ENCODE measurements at places on chromosomes 13 and 19. TPM values are rescaled to one million over a fixed set of nuclear protein-coding genes. Genes with fewer than 3 reads are reported as not detected.

BCAM gene
- total RNA-seq, result not detected

TMEM205 gene
- 28.1 TPM for total RNA-seq

ATP8A2 gene
- total RNA-seq, result 0.28 TPM

CCDC97 gene
- 42.9 TPM for total RNA-seq

SPRYD7 gene
- total RNA-seq, result 6.0 TPM

LAIR1 gene
- 64.1 TPM for total RNA-seq

KCNC3 gene
- 1.3 TPM for total RNA-seq

PNKP gene
- 130 TPM for total RNA-seq

DIRAS1 gene
- total RNA-seq, result not detected

ZNF382 gene
- total RNA-seq, result 11.2 TPM

- no peak for DNase-seq
- H3K36me3 ChIP-seq, result peaks cover 3% of the 10 kb centered on the region
- peaks cover 11% of the 10 kb centered on the region for H3K4me1 ChIP-seq
Observed at GRCh38 chr13:20438801-20439200, 86.9 kb downstream of the CRYL1 start.

GRCh38 chr19:47414469-47414868 lies 4.9 kb downstream of the MEIS3 start:
- no peak for DNase-seq
- H3K36me3 ChIP-seq, result no peaks in the 10 kb centered on the region
- no peak overlapping the region for H3K27ac ChIP-seq
- H3K4me1 ChIP-seq, result peaks cover 4% of the 10 kb centered on the region
- H3K4me3 ChIP-seq, result no peak overlapping the region

DNA sequence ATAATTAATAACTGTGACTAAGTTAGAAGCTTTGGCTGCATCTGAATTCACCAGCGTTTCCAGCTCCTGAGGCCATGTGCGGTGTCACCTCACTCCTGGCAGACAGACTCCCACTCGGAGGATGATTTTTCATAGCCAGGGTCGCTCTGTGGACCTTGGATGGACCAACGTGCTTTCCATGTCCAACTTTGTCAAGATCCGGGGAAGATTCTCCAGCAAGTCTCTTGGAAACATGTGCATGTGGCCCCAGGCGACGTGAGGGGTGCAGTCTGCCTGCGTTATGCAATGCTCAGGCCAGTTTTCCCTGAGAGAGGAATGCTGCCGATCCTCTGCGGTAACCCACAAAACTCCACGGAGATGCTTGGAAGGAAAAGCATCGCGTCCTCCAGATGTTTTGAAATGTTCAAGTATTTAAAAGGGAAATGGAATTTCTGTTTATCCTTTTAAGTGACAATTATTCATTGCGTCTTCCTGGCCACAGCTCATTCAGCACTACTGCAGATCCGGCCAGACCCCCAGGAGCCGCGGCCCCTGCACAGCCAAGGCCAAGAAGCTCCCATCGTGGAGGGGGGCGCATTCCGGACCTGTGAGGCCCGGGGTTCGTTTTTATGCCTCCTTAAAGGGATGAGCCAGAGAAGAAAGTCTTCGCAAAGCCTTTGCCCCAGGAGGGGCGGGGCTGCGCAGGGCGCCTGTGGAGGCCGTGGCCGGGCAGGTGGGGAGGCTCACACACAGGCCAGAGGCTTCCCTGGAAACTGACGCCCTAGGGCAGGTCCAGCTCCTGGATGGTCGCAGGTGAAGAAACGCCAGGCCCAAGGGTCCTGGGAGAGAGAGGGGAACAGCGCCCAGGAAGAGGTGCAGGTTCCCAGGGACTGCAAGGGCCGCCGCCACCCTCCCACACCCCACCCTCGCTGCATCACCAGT lies 46.0 kb downstream of the C13orf46 start:
- no peak overlapping the region for H3K27ac ChIP-seq
- no peak for DNase-seq
- no peak overlapping the region for H3K4me3 ChIP-seq
- H3K36me3 ChIP-seq, result no peaks in the 10 kb centered on the region
- peaks cover 19% of the 10 kb centered on the region for H3K4me1 ChIP-seq

DNA sequence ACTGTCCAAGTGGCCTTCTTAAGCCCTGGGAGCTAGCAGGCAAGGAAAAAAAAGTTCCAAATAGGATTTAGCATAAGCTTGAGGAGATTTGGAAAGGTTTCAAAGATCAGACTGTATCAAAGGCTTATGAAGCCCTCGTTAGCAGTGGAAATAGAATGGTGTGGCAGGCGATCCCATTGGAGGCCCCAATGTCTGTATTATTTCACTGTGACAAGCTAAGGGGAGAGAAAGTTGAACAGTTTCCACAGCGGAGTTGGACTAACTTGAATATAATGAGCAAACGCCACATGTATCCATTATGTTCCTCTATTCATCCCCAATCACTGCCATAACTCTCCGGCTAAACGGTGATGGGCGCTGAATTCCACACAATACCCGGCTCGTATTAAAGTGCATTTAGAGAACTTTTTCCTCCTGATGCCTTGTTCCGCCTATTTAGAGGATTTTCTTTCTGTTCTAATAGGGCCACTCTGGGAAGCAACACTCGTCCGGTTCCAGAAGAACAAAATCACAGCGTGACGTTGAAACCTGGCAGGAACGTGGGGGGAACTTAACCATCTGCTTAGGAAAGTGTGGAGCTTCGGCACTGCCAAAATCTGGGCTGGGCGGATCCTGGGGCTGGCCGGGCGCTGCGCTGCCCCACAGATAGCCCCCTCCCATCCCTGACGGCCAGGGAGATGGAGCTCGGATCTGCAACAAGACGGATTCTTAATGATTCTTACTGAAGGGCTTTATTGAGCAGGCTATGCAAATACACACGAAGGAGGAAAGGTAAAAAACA lies 1.0 kb upstream of the PCDH8 start:
- no peaks in the 10 kb centered on the region for H3K36me3 ChIP-seq
- no peak for DNase-seq
- peaks cover 79% of the 10 kb centered on the region for H3K27me3 ChIP-seq
- no peak overlapping the region for H3K4me3 ChIP-seq

DNA sequence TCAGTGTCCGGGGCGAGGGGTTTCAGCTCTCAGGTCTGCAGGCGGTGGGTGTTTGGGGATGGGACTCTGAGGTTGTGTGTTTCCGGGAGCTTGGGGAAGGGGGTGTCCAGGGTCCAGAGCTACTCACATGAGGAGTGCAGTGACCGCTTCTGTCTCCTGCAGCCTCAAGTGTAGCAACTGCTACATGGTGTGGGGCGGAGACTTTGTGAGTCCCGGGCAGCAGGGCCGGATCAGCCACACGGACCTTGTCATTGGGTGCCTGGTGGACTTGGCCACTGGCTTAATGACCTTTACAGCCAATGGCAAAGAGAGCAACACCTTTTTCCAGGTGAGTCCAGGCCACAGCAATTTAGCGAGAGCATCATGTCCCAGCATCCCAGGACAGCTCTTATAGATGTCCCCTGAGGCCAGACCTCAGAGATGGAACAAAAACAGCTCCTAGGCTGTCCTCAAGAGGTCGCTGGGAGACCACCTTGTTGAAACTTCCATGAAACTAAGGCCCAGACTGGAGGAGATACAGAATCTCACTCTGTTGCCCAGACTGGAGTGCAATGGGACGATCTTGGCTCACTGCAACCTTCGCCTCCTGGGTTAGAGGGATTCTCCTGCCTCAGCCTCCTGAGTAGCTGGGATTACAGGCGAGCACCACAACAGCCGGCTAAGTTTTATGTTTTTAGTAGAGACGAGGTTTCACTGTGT lies 44.9 kb downstream of the RYR1 start:
- no peaks in the 10 kb centered on the region for H3K36me3 ChIP-seq
- peak; percentile 51 for DNase-seq
- H3K27ac ChIP-seq, result no peak overlapping the region

- no peaks in the 10 kb centered on the region for H3K27me3 ChIP-seq
- no peak for DNase-seq
- H3K36me3 ChIP-seq, result no peaks in the 10 kb centered on the region
- no peak overlapping the region for H3K27ac ChIP-seq
- no peaks in the 10 kb centered on the region for H3K4me1 ChIP-seq
Observed at GRCh38 chr13:106986687-106987426, 418.9 kb upstream of the ARGLU1 start.

DNA sequence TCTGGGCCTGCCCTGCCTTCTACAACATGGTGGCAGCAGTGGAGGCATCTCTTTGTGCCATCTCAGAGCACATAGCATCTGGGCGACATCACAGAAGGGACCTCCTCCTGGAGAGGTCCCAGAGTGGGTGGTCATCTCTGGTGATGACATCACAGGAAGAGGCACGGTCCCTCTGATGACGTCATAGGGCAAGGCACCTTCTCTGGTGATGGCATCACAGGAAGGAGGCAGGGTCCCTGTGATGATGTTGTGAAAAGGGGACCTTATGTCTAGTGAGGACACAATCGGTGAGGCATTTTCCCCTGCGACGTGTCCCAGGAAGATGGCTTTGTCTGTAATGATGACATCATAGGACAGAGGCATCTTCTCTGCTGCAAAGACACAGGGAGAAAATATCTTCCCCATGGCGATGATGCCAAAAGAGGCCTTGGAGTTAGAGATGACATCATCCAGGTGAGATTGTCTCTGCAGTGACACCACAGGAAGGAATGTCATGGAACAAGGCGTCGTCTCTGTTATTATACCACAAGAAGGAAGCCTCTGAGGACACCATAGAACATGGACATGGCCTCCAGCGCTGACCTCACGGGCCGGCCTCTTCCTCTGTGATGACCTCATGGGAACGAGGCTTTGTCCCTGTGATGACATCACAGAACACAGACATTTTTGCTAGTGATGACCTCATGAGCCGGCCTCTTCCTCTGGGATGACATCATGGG lies 10.7 kb downstream of the SHISA7 start:
- H3K36me3 ChIP-seq, result no peaks in the 10 kb centered on the region
- no peak overlapping the region for H3K27ac ChIP-seq
- H3K4me1 ChIP-seq, result no peaks in the 10 kb centered on the region
- peaks cover 19% of the 10 kb centered on the region for H3K27me3 ChIP-seq
- no peak for DNase-seq

DNA sequence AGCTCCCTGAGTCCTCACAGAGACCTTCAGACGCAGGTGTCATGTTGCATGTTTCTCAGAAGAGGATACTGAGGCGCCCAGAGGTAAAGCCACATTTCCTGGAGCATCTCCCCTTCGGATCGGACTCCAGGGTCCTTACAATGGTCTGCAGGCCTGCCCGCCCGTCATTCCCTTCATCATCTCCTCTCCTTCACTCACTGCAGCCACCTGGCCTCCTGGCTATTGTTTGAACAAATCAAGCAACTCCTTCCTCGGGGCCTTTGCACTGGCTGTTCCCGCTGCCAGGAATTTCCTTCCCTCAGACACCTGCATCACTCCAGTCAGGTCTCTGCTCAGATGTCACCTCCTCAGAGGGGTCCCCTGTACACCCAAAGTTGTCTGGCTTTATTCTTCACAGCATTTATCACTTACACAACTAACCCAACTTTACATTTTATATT lies 20.3 kb downstream of the CEACAM16 start:
- no peak for DNase-seq
- H3K4me3 ChIP-seq, result no peak overlapping the region
- H3K27ac ChIP-seq, result no peak overlapping the region
- H3K36me3 ChIP-seq, result peaks cover 9% of the 10 kb centered on the region
- peaks cover 30% of the 10 kb centered on the region for H3K4me1 ChIP-seq

- peaks cover 43% of the 10 kb centered on the region for H3K36me3 ChIP-seq
- no peak for DNase-seq
- peaks cover 48% of the 10 kb centered on the region for H3K4me1 ChIP-seq
- no peaks in the 10 kb centered on the region for H3K27me3 ChIP-seq
- H3K4me3 ChIP-seq, result peak overlapping the region; percentile 3
Observed at GRCh38 chr13:79401259-79402070, 4.6 kb downstream of the RBM26 start.

DNA sequence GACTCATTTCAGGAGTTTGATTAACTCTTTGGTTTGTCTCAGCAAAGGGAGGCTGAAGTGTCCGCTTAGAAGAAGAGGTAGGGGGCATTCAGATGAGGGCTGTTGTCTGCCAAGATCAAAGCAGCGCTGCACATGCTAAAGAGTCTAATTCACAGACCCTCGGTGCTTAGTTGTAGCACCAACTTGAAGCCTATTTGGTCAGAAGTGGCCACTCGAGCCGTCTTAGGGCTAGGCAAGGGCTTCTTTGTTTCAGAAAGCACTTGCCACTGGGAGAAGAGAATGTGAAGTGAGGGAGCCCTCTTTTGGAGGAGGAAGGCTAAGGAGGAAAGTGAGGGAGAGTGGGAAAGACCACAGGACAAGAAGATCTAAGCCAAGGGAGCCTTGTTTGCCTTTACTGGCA lies 313.4 kb upstream of the TMTC4 start:
- DNase-seq, result no peak
- no peaks in the 10 kb centered on the region for H3K27me3 ChIP-seq
- no peak overlapping the region for H3K27ac ChIP-seq
- no peaks in the 10 kb centered on the region for H3K36me3 ChIP-seq
- H3K4me3 ChIP-seq, result no peak overlapping the region

GRCh38 chr19:8208922-8209461 lies at the start of gene CERS4:
Gene CERS4 (plus strand): TSS chr19:8209370. CDS start chr19:8251077, 41,707 bp downstream.
- H3K27ac ChIP-seq, result peak within 1 kb of the TSS; percentile 89
- H3K27me3 ChIP-seq, result no peaks in the 10 kb centered on the region
- peaks cover 18% of the 10 kb centered on the region for H3K4me1 ChIP-seq
- DNase-seq, result peak; percentile 81
- H3K36me3 ChIP-seq, result peaks cover 2% of the 10 kb centered on the region

- no peak overlapping the region for H3K27ac ChIP-seq
- no peak for DNase-seq
- H3K4me3 ChIP-seq, result no peak overlapping the region
- H3K27me3 ChIP-seq, result no peaks in the 10 kb centered on the region
Observed at GRCh38 chr13:37131092-37131491, 25.6 kb upstream of the CSNK1A1L start.

- no peak overlapping the region for H3K27ac ChIP-seq
- no peaks in the 10 kb centered on the region for H3K27me3 ChIP-seq
- H3K4me3 ChIP-seq, result no peak overlapping the region
- no peak for DNase-seq
Observed at GRCh38 chr19:55311797-55312196, 13.3 kb downstream of the TMEM150B start.

- H3K4me1 ChIP-seq, result peaks cover 23% of the 10 kb centered on the region
- H3K4me3 ChIP-seq, result peak overlapping the region; percentile 90
- no peaks in the 10 kb centered on the region for H3K27me3 ChIP-seq
- peak overlapping the region; percentile 94 for H3K27ac ChIP-seq
Observed at GRCh38 chr19:10379880-10380312, 476 bp downstream of the TYK2 start.

DNA sequence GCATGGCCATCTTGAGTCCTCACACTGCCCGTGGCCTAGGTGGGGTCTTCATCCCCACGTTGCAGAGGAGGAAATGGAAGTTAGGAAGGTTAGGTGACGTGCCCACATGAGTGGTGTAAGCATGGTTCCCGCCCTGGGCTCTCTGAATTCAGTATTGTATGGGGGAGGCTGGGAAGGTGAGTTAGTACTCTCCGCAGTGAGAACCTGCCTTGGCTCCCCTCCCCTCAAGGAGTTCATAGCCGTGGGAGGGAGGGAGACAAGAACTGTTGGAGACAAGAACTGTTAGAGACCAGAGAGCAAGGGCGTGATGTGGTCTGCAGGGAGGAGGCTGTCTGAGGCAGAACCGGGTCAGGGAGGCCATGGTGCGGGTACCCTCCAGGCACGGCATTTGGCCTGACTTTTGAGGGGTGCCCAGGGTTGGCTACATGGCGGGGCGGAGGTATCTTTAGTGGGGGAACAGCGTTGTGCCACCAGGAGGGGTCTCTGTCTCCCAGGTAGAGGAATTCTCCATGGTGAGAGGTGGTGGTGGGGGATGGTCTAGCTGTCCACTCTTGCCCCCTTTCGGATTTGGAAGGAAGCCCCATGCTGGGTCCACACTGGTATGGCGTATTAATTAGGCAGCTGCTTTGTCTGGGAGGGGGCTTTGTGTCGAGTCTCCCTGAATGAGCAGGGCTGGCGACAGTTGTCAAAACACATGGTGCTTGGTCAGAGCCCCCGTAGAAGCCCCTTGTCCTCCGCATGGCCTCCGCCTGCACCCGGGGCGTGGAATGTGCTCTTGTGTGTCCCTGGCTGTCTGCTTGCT lies 45.8 kb downstream of the CAPN12 start:
- DNase-seq, result no peak
- peaks cover 9% of the 10 kb centered on the region for H3K36me3 ChIP-seq
- H3K4me1 ChIP-seq, result peaks cover 53% of the 10 kb centered on the region

Data from activated CD8-positive, alpha-beta memory T cell treated with anti-CD3 and anti-CD28 coated beads, Interleukin-2, amount 10 ng/mL, durations not matched to agents 7 days and 5 days (primary cell).